ENCODE measurements at places on chromosomes 2 and 18.

DNA sequence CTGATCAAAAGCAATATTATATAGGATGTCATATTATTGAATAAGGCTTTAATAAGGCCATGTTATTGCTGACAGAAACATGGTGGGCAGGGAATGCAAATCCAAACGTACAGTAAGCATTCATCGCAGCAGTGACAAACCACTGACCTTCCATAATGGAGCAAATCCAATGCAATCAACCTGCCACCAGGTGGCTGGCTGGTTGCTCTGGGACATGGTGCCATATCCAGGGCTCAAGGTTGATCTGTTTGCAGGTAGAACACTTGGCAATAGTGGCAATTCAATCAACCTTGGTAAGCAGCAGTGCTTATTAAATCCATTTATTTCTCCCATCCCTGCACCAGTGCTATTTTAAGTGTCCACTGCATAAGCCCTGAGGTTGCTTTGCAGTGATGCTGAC lies 75.4 kb downstream of the CERKL start:
- no peak for DNase-seq

- no peak for DNase-seq
Measured at GRCh38 chr2:20361893-20362292, 11.2 kb upstream of the PUM2 start.

DNA sequence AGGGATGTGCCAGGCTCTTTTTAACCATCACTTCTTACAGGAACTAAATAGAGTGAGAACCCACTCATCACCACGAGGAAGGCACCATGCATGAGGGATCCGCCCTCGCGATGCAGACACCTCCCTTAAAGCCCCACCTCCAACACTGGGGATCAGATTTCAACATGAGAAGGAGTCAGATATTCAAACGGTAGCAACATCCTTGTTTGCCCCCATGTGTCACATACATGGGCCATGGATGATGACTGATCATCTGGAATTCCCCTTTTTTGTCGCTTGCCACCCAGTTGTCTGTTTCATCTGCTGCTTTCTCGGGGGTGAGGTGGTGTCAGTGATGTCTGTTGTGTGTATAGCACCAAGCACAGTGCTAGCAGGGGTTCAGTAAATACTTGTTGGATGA lies 57.9 kb downstream of the NCK2 start:
- no peak for DNase-seq

GRCh38 chr2:25082002-25082622 lies 40.2 kb downstream of the EFR3B start:
- DNase-seq, result no peak

DNA sequence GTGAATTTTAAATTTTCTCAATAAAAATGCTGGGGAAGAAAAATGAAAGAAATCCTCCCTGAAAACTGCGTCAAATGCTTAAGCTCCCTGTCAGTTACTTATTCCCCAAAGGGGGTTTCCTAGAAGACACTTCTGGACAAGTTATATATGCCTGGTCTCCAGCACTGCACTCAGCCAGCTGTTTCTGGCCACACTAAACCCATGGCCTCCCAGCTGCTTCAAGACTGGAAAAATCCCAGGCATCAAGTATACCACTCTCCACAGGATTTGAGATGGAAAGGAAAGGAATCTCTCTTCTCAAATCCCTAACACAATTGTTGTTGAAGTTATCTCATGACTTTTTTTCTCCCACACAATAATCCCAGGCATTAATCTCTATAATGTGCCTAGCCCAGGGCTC lies 245.7 kb downstream of the NBAS start:
- no peak for DNase-seq

GRCh38 chr2:6186332-6187151 lies 494.4 kb downstream of the SOX11 start:
- no peak for DNase-seq

- no peak for DNase-seq
Measured at GRCh38 chr2:34806891-34807290, 1207.8 kb upstream of the FAM98A start.

GRCh38 chr2:216399621-216400020 lies 12.7 kb upstream of the SMARCAL1 start:
- DNase-seq, result no peak

GRCh38 chr2:13005761-13006335 lies 289.1 kb downstream of the TRIB2 start:
- DNase-seq, result no peak

- DNase-seq, result no peak
Measured at GRCh38 chr2:233411162-233411561, 56.9 kb downstream of the DGKD start.

DNA sequence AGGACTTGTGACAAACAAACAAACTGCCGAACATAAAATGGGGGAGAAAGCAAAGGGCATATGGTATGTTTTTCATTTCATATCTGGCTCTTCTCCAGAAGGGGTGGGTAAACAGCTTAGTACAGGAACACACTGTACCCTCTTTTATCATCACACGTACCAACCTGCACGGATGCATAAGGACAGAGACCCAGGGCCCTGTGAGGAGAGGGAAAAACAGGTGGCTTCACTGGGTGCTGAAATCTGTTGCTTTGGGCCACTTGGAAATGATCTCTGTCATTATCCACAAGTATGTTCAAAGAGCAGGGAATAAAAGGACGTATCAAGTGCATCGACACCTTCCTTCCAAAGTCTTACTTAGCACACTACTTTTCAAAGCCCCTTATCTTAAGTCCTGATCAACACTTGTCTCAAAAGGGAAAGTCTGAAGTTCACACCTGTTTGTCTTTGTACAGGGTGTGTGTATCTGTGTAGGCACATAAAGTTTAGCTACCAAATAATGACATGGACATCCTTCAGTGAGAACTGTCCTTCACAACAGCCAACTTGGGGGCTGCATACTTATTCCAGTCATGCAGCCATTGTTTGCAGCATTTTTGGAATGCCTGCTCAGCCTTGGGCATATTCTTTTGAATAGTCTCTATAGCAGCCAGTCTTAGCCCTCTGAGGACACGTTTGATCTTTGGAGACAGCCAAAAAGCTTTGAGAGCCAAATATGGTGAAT lies 60.6 kb downstream of the IRS1 start:
- no peak for DNase-seq

DNA sequence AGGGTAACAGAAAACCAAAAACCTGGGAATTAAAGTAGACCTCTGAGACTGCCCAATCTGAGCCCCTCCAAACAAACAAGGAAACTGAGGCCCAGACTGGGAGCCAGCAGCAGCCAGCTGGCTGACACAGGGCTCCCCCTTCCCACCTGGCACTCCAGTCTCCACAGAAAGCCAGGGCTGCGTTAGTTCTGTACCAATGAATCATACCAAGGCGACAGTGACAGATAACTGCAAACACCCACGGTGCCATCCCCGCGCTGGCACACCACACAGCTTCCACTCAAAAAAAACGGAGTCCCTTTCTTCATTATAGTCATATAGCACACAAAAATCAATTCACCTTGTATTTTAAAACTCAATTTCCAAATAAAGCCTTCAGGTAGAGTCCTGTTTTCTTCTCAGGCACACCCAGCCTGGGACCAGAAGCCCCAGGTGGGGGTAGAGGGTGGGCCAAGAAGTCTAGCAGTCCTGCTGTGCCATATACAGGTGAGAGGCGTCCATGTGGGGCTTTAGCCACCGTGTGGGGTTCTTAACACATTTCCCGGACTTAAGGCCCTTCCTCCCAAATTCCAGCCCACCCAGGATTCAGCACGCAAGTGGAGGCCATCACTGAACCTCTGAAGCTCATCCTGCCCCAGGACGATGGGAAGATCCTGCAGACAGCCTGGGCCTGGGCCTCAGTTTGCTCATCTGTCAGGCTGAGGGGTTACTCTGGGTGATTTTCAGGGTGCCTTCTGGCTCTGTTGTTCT lies 1.2 kb downstream of the PER2 start:
- DNase-seq, result no peak

DNA sequence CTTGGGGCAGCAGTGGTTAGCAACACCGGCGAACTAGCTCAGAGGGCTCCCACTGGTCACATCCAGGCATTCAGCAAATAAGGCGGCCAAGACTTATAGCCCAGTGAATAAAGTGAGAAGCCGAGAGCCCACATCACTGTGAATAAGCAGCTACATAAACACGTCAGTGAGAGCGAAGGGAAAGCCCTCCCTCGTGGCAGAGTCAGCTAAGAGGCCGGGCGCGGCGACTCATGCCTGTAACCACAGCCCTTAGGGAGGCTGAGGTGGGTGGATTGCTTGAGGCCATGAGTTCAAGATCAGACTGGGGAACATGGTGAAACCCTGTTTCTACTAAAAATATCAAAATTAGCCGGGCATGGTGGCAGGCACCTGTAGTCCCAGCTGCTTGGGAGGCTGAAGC lies 5.2 kb downstream of the D2HGDH start:
- no peak for DNase-seq

GRCh38 chr2:232873292-232873908 lies 3.3 kb downstream of the SNORC start:
- no peak for DNase-seq

GRCh38 chr2:41319437-41319836 lies 728.4 kb upstream of the PKDCC start:
- no peak for DNase-seq

DNA sequence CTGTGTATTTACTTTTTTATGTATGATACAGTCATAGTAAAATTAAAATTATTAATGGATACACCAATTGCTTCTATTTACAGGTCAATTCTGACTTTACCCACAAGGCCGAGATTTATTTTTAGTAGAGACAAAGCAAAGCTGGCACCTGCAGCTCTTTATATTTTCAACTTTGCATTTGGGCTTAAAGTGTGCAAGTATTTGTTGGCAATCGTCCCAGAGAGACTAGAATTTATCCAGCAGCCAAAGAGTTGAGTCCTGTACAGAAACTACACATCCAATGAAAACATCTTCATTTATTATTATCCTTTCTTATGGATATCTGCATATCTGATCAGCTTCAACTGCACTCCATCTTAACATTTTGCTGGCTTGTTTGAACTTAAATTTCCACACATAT lies 485.6 kb downstream of the SOX11 start:
- DNase-seq, result no peak

DNA sequence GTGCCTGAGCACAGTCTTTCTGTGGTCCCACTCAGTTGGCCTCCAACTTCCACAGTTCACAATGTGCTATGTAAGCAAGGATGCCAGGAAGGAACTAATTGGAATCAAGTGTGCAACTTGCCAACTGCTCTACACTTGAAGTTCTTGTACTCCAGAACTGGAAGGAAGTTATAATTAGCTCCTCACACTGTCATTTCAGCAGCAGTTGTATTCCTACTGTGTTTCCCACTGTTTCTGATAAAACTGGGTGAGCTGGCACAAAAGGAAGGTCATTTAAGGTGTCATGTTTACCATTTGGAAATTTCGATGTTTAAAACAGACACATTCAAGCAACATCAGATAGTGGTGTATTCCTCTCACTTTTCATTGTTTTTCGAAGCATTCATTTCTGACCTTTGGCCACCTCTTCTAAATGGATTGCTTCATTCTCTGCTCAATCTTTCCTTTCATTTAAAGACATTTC lies 84.2 kb downstream of the ANTXR1 start:
- no peak for DNase-seq

GRCh38 chr2:145284551-145284950 lies 764.6 kb upstream of the ZEB2 start:
- DNase-seq, result no peak

GRCh38 chr2:121155502-121156056 lies 129.4 kb downstream of the TFCP2L1 start:
- no peak for DNase-seq

- no peak for DNase-seq
Measured at GRCh38 chr2:54000524-54000923, 29.7 kb upstream of the PSME4 start.

GRCh38 chr18:78793313-78794070 lies 186.1 kb upstream of the SALL3 start:
- no peak for DNase-seq

GRCh38 chr2:126655500-126656430 lies at the start of gene GYPC:
GYPC (plus strand) TSS chr2:126656158; CDS start chr2:126656264, 106 bp downstream.
- DNase-seq, result peak; percentile 91

- DNase-seq, result no peak
Measured at GRCh38 chr18:53952700-53953099, 271.8 kb downstream of the MBD2 start.

GRCh38 chr2:126657148-126657635 lies 1.2 kb downstream of the GYPC start:
- peak; percentile 80 for DNase-seq

DNA sequence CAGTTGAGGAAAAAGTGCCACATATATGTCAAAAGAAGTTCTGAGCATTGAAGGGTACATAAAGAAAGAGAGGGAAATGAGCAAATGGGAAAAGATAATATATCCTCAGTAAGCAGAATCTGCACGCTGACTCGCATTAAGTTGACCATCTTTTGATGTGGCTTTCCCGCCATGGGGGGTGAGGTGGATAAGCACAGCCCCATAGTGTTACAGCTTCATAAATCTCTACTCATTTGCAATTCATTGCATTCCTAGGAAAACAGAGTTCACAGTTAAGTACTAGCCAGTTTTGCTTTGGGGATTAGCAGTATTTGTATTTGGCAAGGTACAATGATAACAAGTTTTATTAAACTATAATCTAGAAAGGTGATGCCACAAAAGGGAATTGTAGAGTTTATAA lies 814.2 kb downstream of the LRP1B start:
- DNase-seq, result no peak

DNA sequence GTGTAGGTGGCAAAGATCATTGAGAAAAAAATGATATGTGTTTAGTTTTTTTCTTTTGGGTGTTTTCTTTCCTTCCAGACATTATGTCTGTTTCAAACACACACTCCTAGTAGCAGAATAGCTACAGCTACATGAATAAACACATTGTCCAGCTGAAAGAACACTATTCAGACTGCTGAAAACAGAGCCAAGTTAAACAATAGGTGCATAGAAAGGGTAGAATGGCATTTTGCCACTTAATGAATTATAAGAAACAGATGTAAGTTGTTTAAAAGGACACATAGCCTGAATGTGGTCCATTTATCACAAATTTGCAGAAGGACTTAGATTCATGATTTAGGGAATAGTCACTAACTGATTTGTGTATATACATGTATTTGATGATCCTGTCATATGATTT lies 20.1 kb downstream of the CTLA4 start:
- DNase-seq, result no peak

DNA sequence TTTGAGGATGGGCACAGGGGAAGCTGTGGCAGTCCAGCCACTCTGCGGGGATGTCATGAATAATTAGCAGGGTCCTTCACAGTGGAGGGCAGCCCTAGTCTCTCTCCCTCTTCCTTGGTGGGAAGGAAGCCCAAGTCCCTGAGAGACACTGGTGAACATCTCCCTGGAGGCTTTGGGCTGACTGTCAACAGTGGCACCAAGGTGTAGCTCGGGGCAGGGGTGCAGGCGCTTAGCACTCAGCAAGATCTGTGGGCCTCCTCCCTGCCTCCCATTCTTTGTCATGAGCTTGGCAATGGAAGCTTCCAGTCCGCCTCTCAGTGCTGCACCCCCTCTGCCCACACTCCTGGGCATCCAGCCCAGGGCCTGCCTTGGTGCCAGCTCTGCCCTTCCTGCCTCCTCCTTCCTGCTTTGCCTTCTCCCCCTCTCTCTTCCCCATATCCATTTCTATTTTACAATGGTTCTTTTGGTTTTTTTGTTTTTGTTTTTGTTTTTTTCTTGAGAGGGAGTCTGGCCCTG lies 59.4 kb downstream of the STEAP3 start:
- DNase-seq, result no peak

- no peak for DNase-seq
Measured at GRCh38 chr2:236702657-236703372, 133.2 kb downstream of the ACKR3 start.

- DNase-seq, result no peak
Measured at GRCh38 chr2:96024336-96025193, 10.2 kb downstream of the GPAT2 start.

Measured in right atrium auricular region (tissue), 2 donors.